ENCODE measurements at places on chromosomes 2 and 18.
A peak's percentile ranks its signal among the peaks of the same experiment; 100 is the strongest.

- DNase-seq = peak; percentile 95
Observed at GRCh38 chr2:46329803-46330775, 32.9 kb downstream of the EPAS1 start.

- DNase-seq = no peak
Observed at GRCh38 chr2:43135583-43135982, 90.8 kb downstream of the ZFP36L2 start.

DNA sequence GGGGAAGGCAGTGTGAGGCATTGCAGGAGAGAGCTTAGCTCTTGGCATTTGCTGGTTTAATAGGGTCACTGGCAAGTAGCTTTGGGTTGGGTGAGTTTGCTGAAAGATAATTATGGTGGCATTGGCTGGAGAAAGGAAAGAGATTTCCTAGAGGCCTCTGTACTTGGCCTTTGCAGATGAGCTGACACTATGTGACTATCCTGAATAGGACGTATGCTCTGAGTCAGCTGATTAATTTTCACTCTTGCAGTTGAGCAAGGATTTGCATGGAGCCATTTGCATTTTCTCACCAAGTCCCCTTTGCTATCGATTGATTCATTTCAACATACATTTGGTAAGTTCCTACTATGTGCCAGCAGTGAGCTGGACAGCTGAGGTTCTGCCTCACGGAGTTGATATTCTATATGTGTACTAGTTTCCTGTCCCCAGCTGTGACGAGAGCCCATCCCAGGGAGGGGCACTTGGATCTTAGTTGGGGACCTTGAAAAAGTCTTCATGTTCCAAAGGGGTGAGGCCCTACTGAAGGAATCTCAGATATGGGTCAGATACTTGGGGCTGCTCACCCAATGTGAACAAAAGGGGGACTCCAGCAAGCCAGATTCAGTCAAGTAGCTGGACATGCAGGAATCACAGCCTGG, 245.7 kb downstream of the LOXHD1 start:
- no peak for DNase-seq

DNA sequence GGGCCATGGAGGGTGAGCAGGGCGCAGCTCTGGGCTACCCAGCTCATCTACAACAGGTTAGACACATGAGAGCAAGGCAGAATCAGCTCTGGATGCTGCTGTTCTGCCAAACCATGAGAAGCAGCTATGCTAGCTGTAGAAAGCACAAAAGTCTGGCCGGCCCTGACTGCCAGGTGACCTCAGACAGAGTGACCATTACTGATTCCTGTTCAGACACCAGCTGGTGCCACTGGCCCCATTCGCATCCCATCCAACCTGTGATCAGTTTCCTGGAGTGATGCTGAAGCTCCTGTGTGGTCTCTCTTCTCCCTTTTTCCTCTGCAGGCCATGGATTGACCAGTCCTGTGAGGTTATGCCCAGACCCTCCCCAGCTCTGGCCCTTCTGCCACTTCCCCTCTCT, 14.3 kb downstream of the RBMS1 start:
- no peak for DNase-seq

GRCh38 chr2:24920809-24921441, 888 bp upstream of the ADCY3 start:
- DNase-seq = no peak

DNA sequence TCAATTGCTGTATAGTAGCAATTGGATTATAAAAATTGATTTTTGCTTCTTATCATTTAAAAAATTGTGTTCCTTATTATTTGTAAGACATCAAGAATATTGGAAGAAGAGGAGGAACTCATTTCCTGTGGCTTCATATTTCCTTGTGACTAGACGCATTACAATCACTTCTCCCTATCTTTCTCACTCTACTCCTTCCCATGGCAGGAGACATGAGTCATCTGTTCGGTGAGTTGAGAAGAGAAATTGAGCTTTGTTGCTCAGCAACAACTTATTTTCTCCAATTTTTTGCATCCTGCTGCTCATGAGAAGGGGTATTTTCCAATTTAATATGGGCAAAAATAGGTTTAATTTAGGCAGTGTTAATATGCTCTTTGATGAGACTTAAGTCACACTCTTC, 1783.9 kb downstream of the SUCLG1 start:
- DNase-seq = no peak

DNA sequence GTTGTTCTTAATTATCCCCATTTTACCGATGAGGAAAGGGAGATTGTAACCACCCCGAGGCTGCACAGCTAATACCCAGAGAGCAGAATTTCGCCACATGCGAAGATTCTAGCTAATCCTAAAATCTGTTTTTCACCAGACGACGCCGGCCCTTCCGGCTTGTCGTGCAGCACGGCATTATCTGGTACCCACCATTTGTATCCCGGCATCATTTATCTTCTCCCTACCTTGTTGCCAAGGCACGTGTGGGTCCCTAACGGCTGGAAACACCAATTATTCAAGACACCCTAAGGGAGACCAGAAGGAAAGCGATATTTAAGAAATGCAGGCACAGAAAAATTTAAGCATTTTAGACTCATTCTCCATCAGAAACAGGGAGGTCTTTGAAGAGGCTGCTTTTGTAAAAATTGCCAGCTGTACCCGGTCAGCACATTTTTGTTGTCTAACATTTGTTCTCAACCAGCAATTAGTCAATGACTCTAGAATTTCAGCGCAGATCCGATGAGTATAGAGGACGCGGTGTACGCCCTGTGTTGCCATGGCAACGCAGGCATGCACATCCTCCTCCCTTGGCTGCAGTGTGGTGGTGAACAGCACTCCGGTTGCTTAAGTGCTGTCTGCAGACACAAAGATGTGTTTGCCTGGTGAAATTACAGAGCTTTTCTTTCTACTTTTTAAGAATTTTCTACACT, 111.6 kb downstream of the AGAP1 start:
- DNase-seq = peak; percentile 98

GRCh38 chr2:221895366-221896121, 323.4 kb upstream of the EPHA4 start:
- no peak for DNase-seq

DNA sequence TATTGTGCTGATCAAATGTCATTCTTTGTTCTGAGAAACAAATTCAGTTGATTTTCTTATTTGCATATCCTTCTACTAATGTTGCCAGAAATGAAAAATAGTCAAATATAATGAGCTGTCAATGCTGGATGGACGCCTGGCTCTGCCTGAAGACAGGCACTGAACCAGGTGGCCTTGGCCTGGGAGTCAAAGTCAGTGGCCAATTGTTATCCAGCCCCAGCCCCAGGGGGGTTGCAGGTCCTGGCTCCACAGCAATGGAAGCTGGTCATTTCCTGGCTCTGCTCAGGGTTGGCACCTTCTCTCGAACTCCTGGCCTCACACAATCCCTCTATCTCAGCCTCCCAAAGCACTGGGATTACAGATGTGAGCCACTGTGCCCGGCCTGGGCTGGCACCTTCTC, 176.8 kb upstream of the GLI2 start:
- no peak for DNase-seq

DNA sequence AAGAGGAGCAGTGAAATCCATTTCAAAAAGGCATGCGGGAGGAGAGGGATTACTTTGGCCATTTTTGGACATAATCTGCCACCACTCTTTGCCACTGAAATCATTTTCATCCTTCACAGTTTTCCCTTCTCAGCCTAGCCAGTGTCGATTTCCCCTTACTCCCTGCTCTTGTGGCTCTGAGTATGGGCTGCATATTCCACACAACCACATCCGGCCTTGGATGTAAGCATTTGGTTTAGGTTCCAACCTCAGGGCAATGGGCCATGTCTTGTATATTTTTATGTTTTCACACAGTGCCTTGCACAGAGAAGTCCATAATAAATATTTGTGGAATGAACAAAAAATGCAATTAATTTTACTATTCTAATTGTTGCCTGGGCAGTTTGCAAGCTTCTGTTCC, 7.7 kb upstream of the SERPINE2 start:
- no peak for DNase-seq

DNA sequence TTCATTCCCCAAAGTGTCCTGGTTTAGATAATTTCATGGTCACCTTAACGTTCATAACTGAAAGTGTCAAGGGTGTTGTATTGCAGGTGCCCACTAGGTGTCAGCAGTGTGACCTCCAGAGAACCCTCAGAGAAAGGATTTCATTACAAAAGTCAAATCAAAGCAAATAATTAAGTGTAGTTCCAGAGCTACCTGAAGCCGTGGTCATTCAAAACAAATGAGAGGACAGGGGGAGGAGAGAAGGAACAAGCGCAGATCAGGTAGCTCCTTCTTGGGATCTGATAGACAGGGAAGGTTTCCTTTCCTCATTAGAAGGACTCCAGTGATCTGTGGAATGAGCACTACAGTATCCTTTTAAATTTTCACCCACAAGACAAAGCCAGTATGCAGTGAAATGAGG, at the start of gene SLC9A4:
SLC9A4 (plus strand) TSS at position 207 of the 400 bp plus-strand sequence. CDS start 534 bp downstream, outside the sequence.
- peak; percentile 69 for DNase-seq

- DNase-seq = no peak
Observed at GRCh38 chr2:138867341-138867740, 87.2 kb upstream of the NXPH2 start.

DNA sequence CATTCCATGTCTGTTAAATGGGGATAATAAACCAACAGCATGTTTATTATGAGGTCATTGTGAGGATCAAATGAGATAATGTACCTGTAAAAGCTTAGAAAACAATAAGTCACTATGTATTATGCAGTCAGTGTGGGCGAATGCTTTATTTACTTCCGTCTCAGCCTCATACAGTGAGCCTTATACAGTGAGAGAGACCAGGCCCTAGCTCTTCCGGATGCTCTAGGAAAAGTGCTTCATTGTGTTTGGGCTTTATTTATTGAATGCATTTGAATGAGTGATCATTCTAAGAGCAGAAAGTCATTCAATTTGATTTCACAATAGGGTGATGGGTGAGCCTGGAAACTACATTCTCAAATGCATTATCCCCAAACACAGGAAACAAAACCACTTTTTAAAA, 603.9 kb upstream of the FANCL start:
- DNase-seq = no peak

- DNase-seq = no peak
Observed at GRCh38 chr2:55395724-55396605, 23.7 kb downstream of the CCDC88A start.

DNA sequence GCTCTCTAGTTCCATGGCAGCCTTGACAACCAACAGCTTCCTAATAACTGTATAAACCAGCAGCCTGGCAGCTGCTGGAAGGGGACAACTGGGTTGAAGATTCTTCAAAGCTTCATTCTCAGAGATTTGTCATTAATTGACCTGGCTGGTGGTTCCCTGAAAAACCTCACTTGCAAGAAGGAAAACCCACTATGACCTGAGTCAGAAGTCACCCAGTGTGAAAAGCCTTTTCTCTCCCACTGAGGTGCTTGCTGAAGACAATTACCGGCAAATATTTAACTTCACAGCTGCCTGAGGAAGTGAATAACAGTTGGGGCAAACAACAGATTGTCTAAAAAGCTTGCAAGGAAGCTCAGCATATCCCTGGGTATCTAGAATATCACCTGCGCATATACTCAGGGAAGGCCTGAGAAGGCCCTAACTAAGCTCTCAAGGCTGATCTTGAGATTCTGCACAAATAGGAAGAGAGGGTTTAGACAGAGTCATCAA, 49.9 kb downstream of the CRACDL start:
- no peak for DNase-seq

DNA sequence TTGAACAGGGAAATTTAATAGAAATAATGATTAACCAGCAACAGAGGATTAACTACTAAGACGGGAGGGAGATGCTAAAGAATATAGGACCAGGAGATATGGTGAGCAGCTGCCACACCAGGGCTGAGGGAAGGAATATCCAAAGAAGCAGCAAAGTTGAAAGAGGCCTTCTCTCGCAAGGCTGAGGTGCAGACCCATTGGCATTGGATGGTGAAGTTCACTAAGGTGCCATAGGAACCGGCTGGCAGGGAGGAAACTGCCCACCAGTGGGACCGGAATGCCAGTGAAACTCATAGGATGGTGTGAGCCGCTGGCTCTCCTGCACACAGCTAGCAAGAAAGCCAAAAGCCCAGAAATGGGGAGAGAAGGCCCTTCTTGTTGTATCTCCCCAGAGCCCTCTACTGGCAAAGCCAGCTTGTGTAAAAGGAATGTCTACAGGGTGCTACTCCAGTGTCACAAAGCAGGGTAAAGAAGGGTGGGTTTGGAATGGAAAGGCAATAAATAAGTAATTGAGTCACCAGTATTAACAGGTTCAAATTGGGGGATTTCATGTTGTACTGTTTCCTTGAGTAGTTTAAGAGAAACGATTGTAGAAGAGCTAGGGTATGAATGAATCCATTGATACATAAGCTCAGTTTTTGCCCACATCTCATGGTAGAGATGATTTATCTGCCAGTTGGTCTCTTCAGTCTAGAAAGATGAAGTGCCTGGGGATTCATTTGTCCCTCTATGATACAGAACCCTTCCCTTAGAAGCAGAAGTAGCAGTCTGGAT, 36.0 kb downstream of the FARP2 start:
- DNase-seq = peak; percentile 34
